ENCODE measurements at places on chromosomes 1 and 21.

DNA sequence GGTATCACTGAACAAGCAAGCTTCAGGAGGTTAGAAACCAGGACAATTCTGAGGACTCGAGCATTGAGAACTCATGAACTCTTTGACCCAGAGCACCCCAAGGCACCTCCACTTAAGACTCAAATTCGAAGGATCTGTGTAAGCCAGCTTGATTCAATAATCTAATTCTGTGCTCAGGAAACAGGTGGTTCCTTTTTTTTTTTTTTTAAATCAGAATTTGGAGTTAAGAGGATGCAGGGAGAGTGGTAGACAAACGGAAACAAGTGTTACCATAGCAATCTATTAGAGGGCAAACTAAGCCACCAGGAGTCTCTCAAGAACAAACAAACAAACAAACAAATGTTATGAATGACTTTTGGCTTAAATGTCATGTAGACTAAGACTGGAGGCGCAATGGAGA is 53.8 kb upstream of the DPH5 start:
- no peak for DNase-seq

- no peak for DNase-seq
Measured at GRCh38 chr1:97538113-97538512, 382.7 kb downstream of the DPYD start.

DNA sequence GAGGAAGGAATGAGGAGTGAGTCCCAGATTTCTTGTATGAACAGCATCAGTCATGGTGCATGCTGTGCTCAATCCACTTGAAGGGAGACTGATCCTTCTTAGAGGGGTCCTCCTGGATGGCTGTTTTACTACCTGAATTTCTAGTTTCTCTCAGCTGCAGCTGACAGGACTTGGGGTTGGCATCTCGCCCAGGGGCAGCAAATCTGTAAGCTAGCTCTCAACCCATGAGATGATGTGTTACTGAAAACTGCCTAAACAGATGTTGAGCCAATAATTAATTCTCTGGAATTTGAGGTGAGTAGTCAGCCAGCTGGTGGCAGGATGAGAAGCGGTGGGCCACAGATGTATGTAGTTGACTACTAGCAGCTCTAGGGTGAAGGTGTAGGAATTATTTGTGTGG is 19.6 kb downstream of the BACH1 start:
- DNase-seq: no peak

DNA sequence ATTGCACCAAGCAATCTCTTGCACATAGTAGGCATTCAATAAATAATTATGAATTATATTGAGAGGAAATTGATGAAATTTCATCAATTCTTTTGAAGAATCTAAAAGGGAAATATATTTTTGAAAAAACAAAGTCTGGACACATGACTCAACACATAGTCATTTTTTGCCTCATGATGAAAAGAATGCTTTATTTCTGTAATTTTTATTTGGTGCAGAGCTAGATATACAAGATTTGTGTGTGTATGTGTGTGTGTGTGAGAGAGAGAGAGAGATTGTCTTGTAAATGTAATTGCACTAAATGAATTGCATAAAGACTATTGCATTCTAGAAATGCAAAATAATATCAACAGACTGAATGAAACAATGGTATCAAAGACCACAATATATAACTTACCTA is 206.2 kb upstream of the C1orf87 start:
- no peak for DNase-seq

DNA sequence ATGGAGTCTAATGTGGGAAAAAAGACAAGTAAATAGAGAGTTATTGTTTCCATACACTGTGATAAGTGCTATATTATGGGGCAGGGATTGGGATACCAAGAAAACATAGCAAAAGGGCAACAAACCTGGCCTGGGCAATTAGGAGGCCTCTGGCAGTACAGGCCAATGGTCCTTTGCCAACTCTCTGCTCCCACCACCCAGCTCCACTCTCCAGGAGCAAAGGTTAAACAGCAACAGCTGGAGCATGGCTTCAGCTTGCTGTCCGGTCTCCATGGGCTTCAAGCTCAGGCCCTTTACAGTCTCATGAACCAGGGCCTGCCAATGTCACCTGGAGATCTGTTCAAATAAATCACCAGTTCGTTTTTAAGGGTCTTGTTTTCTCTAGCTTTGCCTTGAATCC is 37.2 kb upstream of the ARHGAP29 start:
- DNase-seq: no peak

DNA sequence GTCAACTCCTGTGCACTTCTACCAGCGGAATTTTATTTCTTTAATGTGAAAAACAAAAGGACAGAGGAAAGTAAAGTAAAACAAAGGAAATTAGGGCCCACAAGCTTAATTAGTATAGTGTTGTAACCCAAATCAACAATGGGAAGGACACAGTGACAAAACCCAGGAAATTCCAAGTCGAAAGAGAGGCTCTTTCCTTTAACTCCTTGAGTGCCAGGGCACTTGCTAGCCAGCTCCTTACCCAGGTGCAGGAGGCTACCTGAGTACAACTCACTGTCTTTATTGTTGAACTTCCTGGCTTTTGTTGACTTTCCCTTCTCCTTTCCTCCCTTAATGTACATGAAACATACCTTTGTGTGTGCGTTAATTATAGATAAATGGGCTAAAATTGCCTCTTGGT is 55.0 kb downstream of the PEX14 start:
- DNase-seq: no peak

DNA sequence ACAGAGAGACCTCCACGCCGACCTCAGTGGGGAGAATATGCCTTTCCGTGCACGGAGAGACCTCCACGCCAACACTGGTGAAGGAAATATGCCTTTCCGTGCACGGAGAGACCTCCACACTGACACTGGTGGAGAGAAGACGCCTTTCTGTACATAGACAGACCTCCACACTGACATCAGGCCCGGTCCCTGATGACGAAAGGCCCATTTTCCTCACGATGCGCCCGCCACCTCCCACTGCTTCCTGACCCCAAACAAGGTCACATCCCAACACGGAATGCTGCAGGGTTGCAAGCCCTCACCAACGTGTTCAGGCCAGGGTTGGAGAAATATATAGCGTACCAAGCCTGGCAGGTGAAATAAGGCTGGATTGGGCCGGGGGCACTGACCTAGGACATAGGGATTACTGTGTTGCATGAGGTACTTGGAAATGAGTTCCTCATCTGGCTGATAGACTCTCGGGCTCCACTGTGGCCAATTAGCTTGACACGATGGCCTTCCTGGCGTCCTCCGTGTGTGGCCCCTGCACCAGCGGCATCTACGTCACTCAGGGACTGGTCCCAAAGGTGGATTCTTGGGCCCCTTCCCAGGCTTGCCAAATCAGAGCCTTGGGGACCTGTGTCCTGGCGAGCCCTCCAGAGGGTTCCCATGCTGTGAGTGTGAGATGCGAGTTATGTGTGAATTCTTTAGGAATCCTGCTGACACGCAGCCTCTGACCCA is 16.5 kb upstream of the SUMO3 start:
- DNase-seq: no peak

DNA sequence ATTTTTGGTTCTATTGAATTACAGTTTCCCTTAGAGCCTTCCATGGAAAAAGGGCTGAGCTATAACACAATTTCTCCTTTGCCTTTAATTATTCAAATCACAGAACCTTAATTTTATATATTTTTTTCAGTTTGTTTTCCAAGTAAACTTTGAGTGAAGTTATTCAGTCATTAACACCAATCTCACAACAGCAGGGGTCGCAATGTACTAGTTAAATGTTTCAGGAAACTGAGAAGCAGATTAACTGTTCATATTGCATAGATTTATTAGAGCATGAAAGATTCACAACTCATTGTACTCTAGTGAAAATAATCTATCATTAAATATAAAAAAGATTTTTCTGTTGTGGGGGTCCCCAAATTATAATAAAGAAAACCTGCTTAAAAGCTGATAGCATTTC is 64.1 kb downstream of the KIFAP3 start:
- DNase-seq: no peak

DNA sequence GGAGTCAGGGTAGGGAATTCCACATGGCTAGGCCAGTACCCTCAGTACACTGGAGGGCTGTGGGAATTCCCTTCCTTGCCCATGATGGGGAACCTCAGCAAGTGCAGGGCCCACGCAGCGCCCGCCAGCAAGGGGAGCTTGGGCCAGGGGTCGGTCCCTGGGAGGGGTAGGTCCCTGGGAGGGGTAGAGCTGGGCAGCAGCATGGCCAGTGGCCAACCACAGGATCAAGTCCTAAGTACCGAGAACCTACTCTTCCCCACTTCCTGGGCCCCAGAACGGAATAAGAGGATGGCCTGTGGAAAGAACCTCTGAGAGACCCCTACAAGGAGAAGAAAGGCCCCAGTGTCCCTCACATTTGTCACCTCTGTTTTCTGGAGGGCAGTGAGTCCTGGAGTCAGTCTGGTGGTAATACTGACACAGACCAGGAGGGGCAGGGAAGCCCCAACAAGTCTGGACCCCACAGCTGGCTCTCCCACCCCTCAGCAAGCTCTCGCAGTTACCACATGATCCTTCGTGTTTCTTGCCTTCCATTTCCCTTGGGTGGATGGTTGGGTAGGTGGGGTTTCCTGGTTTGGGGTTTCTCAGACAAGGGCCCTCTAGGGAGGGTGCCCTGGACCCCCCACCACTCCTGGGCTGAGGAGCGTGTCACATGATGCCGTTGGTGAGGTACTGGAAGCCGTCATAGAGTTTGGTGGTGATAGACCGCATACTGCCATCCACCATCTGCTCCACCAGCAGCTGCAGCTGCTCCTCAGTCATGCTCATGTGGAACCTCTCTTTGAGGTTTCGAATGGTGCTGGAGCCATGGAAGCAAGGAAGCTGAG is 10.3 kb downstream of the ZNF687 start:
- no peak for DNase-seq

DNA sequence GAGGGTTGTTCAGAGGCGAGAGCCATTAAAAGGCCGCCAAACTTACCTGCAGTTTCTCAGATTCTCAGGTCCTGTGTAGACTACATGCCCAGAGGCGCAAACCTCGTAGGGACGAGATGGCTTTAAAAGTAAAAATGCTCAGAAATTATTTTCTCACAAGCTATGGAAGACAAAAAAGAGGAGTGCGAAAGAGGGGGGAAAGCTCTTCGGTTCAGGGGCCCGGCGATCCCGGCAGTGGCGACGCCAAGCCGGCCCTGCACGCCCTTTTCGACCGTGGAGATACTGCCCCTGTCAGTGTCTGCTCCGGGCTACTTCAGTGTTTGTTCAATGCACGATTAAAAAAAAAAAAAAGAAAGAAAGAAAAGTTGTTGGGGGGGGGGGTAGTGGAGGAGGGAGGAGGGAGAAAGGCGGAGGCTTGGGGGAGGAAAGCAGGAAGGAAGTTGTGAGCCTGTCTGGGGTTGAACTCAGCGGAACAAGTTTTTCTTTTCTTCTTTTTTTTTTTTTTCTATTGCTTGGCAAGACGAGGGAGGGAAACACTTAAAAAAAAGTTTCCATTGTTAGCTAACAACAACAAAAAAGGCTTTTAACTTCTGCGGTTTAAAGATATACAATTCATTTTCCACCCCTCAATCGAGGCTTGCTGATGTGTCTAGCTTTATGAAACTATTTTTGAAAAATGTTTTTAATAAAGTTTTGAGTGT is at the start of gene ITPKB:
Gene ITPKB, minus strand, starts transcription at position 288 of the 701 bp plus-strand sequence. CDS start 1,824 bp downstream, outside the sequence.
- no peak for DNase-seq

DNA sequence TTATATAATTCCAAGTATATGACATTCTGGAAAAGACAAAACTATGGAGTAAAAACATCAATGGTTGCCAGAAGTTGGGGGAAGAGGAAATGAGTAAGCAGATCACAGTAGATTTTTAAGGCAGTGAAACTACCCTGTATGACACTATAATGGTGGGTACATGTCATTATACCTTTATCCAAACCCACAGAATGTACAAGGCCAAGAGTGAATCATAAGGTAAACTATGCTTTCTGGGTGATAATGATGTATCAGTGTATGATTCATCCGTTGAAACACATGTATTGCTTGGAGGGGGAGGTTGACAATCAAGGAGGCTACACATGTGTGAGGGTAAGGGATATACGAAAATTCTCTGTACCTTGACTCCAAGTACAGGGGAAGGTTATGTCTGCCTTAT is 862.7 kb downstream of the PLA2G4A start:
- DNase-seq: no peak

DNA sequence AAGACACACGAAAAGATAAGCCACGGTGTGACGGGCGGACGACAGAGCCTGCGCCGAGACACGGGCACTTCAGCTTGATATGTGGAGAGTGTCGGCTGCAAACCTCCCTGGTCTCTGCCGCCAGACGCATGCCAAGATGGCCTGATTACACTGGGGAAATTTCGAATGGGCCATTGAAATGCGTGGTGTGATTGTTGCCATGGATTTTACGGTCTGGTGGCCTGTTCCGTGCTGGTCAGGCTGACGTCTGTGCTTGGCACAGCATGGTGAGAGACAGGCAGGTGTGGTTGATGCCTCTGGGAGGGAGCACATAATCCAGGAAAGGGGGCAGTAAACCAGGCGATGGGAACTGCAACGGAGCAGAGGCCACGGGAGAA is 105.6 kb upstream of the TMPRSS2 start:
- DNase-seq: no peak

GRCh38 chr1:182430263-182431068 is 19.5 kb upstream of the RGSL1 start:
- DNase-seq: no peak

DNA sequence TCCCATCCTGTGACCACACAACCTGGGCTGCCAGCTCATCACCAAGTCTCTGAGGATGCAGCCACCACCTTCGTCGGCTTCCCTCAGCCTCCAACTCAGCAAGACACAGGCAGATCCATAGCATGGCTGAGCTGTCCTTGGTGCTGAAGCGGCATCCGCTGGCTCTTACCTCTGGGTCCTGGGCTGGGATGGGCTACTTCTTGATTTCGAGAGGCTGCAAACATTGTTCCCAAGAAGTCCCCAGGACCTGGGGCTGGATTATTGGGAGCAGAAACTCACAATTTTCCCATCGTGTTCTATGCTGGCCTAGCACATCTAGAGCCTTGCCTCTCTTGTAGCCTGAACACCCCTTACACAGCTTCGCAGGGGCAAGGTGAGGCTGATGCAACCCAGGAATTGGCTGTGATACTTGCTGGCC is 24.9 kb upstream of the C1QA start:
- no peak for DNase-seq

- DNase-seq: no peak
Measured at GRCh38 chr21:14748662-14749061, 202.5 kb upstream of the SAMSN1 start.

GRCh38 chr1:27391511-27392095 is 819 bp upstream of the GPR3 start:
- no peak for DNase-seq

DNA sequence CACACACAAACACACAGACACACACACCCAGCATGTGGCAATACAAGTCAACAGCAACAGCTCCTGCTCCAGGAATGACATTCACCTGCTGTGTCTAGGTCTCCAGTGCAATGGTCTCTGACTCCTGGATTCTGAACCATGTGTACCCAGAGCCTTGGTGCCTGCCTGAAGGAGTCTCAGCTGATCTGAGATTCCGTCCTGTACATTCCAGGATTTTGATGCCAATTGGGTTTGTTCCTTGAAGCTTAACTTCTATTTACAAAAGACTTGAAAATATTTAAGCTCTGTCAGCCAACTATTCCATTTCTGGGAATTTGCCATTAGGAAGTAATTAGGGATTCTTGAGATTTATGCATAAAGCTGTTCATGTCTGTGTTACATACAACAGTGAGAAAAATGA is 85.4 kb upstream of the LRRC8D start:
- DNase-seq: no peak
